ENCODE measurements at places on chromosomes 2 and 18. TPM values are rescaled to one million over a fixed set of nuclear protein-coding genes. Genes with fewer than 3 reads are reported as not detected.

Gene IL1R2
- not detected for total RNA-seq

Gene COBLL1
- 7.4 TPM for total RNA-seq

Gene UCN
- total RNA-seq: 0.59 TPM

Gene IL18RAP
- total RNA-seq: not detected

Gene C2orf15
- total RNA-seq: 8.4 TPM

Gene COL4A4
- 3.1 TPM for total RNA-seq

Gene CCBE1
- total RNA-seq: 2.1 TPM

Gene ANKRD62
- total RNA-seq: not detected

Gene VSNL1
- 102 TPM for total RNA-seq

GRCh38 chr2:238955648-238956531 lies 108.0 kb downstream of the TWIST2 start:
- no peak for DNase-seq

GRCh38 chr2:65514555-65515195 lies 82.3 kb upstream of the SPRED2 start:
- no peak for DNase-seq

DNA sequence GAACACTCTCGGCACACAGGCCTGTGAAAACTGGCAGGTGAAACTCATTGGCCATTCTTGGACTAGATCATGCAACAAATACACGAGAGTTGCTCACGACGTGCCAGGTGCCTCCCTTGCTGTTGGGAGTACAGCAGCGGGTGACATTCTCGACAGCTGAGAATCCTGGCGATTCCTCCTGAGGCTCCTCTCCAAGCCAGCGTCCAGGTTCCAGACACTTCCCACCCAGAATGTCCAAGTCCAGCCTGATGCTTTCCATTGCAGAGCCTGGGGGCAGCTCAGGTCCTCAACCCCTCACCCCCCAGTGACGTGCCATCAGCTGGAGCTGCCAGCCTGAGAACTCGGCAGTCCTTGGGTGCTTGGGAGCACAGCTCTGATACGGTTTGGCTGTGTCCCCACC lies 124.2 kb downstream of the PXDN start:
- DNase-seq: no peak

GRCh38 chr2:84832772-84833461 lies 48.0 kb downstream of the TRABD2A start:
- peak; percentile 21 for DNase-seq

DNA sequence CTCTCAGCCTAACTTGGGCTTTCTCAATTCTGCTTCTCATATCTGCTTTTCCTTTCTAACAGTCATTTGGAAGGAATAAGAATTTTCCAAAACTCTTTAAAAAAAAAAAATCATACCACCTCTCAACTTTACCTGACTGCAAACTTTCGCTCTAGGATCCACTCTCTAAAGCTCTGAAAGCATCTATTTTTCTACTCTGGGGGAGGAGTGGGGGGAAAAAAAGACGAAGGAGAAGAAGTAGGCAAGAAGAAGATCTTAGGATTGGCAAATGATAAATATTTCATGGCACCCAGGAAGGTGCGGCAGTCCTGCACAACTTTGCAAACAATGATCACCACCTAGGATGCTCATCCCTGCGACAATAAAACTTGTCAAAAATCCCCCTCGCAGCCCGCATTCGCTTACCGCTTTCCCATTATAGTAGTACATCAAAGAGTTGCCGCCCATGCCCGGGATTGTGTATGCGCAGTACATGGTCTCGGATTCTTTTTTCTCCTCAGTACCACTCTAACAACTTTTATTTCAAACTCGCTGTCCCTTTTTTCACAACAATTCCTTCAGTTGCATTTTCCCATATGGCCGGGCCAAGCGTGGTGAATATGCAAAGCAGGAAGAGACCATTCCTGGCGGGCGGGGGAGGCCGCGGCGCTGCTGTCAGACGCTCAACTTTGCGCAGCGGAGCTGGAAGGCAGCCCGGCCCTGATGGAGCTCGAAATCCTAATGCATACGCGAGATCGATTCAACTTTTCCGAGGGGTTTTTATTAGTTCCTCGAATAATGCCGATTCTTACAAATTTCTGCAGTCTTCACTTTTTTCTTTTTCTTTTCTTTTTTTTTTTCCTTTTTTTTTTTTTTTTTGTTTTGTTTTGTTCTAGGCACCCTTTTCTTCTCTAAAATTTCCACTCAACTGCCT lies 266.5 kb downstream of the TCF4 start:
- DNase-seq: peak; percentile 95

DNA sequence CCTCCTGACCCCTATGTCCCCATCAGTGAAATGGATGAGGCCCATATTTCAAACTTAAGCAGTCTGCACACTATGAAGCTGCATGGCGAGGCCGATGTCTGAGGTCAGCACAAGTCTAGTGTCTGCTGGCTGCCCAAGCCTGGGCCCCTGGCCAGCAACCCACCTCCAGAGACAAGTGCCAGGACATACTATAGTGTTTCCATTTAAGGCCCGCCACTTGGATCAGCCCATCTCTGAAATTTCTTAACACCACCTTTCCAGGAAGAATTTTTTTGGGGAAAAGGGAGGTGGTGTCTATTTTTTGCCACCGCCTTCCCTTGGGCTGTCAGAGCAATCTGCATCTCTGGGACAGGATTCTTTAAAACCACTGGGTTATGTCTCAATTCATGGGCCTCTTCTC lies 1.8 kb downstream of the ACVR1 start:
- DNase-seq: no peak

DNA sequence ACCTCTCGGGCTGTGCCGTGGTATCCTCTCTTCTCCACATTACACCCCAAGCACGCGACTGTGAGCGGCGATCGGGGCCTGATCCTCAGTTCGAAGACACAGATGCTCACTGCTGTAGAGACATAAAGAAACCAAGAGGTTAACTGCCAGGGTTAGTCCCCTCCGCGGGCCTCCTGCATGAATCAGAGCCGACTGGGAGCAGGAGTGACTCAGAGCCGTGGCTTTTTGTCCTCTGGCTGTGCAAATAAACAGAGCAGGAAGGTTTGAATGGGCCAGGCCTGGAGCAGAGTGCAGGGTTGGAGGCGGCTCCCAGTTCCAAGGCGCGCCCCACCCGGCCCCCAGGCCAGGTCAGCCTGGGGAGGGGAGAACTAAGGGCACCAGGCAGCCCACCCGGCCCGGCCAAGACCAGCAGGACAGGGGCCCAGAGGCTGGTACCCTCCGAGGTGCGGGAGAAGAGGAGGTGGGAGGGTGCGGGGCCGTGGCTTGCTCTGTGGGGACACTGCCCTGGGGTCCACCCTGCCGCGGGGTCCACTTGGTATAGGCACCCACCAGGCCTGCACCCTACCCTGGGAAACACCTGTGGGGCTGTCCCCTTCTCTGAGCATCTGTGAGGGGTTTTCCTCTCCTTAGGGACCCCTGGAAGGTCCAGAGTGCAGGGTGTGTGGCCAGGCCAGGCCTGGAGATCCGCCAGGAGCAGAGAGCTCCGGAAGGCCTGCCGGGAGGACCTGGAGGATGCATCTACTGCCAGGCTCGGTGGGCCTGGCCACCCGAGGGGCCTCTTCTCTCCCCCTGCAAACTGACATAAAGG lies 16.5 kb downstream of the TWIST2 start:
- DNase-seq: peak; percentile 76

- DNase-seq: no peak
These were observed 3.7 kb upstream of the SERTAD2 start for GRCh38 chr2:64657411-64657810.

DNA sequence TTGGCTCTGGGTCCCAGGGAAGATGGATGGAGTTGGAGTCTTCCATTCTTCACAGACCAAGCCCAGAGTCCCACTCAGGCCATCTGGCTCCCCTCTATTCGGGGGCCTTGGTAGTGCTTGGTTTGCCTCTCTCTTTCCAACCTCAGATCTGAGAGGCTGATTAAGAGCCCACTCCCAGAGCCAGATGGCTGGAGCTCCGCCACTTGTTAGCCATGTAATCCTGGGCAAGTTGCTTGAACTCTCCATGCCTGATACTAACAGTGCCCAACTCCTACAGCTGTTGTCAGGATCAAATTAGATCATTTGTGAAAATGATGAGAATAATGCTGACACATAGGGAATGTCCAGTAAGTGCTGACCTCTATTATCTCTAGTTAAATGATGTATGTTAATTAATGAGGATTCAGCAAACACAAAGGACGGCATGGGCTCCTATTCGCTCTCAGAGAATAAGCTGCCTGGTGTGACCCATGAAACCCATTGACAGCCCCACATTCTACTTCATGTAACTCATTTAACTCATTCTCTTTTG lies 46.6 kb upstream of the SLC14A1 start:
- DNase-seq: no peak

DNA sequence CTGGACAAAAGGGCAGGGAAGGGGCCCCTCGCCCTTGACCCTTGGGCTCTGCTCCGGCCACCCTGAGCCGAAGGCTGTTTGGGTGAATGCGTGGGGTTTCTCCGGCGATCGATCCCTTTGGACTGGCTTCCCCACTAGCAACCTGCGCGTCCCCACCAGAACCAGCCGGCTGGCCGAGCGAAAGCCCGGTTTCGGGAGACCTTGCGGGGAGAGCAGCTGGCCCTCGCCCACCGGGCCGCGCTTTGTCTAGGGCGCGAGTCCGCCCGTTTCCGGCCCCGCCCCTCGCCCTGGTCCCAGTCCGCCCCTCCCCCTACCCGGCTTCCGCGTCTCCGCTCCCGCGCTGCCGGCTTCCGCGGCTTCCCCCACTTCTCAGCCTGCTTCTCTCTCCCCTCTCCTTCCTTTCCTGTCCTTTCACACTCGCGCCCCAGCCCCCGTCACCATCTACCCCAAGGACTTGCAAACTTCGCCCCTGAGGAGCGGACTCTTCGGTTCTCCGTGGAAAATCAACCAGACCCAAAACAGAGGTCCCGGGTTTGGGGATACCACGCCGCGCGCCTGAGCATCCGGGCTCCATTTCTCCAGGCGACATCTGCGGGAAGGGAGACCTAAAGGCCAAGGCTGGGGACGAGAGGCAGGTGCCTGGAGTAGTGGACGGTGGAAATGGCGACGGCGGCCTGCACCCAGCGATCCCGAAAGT lies 48.0 kb upstream of the ATP6V1B1 start:
- DNase-seq: peak; percentile 93

- no peak for DNase-seq
These were observed 243.1 kb upstream of the FANCL start for GRCh38 chr2:58484221-58484620.

GRCh38 chr2:68103030-68103708 lies 40.4 kb upstream of the C1D start:
- DNase-seq: no peak

DNA sequence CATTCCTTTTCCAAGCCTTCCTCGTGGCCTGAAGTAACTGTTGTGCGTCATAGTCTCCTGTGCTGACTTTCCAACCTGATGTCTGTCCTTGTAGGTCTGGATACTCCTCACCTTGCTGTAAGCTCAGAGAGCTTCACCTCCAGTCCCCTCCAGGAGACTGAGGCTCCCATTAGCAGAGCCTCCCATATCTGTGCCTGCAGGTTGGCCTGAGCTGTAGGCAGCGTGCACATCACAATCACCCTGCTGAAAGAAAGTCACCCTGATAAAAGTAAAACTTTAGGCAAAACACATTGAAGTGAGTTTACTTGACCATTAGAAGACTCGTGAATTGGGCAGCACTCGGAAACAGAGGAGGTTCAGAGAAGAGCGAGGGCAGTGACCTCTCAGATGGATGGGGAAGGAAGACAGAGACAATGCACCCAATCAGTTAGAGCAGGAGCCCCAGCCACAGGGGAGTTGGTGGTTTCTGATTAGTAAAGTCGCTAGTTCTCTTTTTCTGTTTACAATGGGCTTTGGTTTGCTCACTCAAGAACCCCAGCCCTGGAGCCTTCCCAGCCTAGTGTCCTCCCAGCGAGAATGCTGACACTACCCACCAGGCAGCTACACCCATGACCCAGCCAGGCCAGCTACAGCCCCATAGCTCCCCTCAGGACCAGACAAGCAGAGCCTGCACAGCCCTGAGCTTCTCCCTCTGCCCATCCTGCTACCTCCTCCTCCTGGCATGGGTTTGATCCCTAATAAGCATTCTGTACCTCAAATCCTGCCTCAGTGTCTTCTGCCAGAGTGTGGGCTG lies 12.1 kb upstream of the TPO start:
- DNase-seq: no peak

DNA sequence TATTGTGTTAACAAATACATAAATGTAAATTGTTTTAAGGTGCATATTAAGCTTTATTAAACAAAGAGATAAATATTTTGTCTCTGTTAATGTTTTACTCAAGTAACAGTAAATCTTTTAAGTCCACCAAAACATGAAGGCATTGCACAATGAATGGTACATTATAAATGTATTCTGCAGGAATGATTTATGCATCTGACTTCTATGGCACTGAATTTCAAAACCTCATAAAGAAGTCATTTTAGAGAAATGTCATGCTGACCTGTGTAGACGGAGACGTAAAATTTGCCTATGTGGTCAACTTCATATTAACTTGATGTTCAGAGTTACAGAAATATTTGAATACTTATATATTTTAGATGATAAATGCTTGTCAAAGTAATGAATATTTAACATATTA lies 194.7 kb downstream of the BABAM2 start:
- no peak for DNase-seq

DNA sequence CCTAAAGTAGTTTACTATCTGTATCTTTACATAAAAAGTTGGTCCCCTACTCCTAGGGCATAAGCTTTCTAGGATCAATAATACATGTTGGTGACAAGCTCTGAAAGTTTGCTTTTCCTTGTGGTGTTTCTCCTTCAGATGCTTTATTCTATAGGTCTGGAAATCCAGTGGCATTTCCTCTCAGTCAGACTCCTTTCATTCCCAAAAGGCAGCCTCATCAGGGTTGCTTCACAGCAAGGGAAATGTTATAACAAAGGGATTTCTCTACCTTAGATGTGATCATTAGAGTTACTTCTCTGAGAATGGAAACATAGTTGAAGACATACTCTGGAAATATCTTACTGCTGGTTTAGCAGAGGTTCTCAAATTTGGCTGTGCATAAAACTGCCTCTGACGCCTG lies 1072.4 kb upstream of the ZEB2 start:
- peak; percentile 40 for DNase-seq

Data from GM23338 (cell line).